ENCODE measurements at places on chromosomes 4 and X.

- DNase-seq: no peak
Measured at GRCh38 chr4:101871962-101872676, 81.6 kb downstream of the BANK1 start.

DNA sequence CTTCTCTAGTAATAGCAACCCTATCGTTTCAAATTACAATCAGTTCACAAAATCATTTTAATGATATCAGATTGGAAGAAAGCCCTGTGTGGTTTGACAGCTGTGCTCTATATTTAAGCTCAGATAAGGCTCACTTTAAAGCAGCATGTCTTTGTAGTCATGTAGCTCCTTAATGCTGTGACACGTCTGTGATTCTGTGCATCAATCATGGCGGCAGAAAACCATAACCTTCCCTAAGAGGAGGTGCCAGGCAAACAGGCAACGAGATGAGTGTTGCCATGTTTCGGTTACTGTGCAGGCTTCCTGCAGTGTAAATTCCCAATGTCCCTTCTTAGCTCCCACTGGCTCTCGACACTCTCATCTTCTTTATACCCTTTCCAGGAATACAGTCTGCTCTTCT is 212.7 kb downstream of the GRID2 start:
- no peak for DNase-seq

- no peak for DNase-seq
Measured at GRCh38 chr4:107718351-107718965, 1.6 kb downstream of the PAPSS1 start.

GRCh38 chrX:41785685-41786084 is 61.7 kb downstream of the GPR82 start:
- no peak for DNase-seq

DNA sequence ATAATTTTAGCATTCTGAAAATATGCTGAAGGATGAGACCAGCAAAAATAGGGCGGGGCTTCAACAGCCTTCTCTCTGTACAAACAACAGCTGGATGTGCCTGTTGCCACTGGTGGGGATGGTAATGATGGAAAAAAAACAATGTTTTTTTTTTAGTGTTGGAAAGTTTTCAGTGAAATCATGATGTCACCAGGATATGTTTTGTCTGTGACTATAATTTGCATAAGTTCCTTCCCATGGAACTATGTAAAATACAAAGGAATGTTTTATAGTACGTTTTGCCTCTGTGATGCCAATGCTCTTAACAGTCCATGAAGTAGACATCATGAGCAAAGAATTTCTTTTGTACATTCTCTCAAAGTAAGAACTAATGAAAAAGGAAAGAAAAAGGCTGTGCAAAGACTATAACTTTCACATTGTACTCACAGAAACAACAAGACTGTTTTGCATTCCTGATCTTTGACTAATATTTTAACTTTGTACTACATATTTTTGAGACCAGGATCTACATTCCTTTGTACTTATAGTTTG is 589.7 kb downstream of the SPRY1 start:
- no peak for DNase-seq

- no peak for DNase-seq
Measured at GRCh38 chrX:26822448-26822847, 606.5 kb downstream of the MAGEB5 start.

DNA sequence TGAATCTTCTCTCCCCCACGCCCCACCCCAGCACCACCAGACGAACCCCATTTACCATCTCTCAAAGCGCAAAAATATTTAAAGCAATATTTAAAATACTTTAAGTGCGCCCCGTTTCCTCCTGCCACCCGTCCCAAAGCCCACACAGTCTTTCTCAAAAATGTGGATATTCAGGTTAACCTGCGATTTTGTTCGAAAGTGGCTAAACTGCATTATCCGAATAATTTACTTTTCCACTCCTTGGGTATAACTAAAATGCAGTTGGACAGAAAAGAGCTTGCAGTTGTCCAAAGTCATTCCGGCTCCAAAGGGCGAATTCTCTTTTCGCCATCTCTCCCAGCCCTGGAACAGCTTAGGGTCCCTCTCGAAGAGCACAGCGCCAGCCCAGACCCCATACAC is 662 bp downstream of the SMIM43 start:
- no peak for DNase-seq

GRCh38 chrX:130869239-130869638 is 33.8 kb downstream of the ENOX2 start:
- DNase-seq: no peak

DNA sequence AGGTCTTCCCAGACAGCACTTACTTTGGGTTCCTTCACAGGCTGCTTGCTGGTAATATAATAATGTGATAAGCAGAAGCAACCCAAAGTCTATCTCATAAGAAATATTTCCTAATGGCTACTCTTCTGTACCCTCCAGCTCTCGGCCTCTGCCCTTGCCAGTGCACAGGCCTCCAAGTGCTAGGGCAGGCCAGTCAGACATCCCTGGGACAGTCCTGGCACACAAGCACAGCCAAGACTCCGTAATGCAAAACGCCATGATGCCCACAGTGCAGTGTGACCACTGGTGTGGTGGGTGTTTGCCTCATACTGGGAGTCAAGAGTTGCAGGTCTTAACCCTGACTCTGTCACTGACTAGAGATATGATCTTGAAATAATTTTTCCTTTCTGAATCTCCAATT is 35.1 kb downstream of the RNF150 start:
- no peak for DNase-seq

All from stimulated activated CD4-positive, alpha-beta T cell treated with anti-CD3 and anti-CD28 coated beads, Interleukin-15, amount 100 ng/mL, for 48 hours (primary cell).